ENCODE measurements at places on chromosomes 6 and 20.

- no peak for DNase-seq
Observed at GRCh38 chr6:138235693-138236092, 17.4 kb upstream of the PBOV1 start.

GRCh38 chr6:82362878-82363427 lies 664 bp upstream of the TPBG start:
- peak; percentile 99 for DNase-seq

GRCh38 chr6:13465734-13466133 lies 21.7 kb downstream of the GFOD1 start:
- no peak for DNase-seq

DNA sequence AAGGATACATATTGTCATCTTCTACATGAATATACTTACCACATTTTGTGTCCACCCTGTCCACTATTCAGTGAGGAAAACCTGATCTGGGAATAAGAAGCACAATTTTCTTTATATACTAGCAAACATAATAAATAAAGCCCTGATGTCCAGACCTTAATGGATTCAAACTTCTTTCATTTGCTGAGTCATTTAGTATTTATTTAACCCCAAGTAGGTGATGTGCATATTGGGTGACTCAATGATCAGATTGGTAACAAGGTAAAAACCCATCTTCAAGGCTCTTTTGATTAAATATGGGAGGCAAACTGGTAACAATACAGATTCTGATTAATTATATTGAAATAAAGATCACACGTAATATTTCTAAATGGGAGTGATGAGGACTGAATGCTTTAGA lies 1159.8 kb upstream of the EYS start:
- DNase-seq: no peak

GRCh38 chr6:42693725-42694323 lies 28.6 kb downstream of the PRPH2 start:
- DNase-seq: peak; percentile 10

GRCh38 chr6:123676793-123677192 lies 40.0 kb upstream of the TRDN start:
- no peak for DNase-seq

DNA sequence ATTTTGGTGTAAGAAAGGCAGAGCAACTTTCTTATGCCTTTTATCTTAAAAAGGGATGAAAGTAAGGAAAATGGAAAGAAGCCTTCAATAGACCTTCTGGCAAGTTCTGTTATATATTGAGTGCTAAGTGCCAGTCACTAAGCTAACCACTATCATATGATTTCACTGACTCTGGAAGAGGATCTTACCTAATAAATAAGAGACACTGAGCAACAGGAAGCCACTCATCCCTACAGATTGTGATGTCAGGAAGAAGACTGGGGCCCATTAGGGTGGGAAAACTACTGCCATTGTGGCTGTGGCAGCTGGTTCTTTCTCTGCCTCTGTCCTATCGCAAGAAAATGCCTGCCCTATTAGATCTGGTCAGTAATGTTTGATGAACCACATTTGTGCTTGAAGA lies 89.6 kb downstream of the AIG1 start:
- no peak for DNase-seq

- peak; percentile 45 for DNase-seq
Observed at GRCh38 chr6:24484657-24485323, 4.6 kb downstream of the GPLD1 start.

- no peak for DNase-seq
Observed at GRCh38 chr6:39664173-39664572, 61.0 kb downstream of the KIF6 start.

- DNase-seq: peak; percentile 89
Observed at GRCh38 chr6:26327450-26328264, 37.3 kb upstream of the BTN3A2 start.

- no peak for DNase-seq
Observed at GRCh38 chr6:26254724-26255123, 110.3 kb upstream of the BTN3A2 start.

DNA sequence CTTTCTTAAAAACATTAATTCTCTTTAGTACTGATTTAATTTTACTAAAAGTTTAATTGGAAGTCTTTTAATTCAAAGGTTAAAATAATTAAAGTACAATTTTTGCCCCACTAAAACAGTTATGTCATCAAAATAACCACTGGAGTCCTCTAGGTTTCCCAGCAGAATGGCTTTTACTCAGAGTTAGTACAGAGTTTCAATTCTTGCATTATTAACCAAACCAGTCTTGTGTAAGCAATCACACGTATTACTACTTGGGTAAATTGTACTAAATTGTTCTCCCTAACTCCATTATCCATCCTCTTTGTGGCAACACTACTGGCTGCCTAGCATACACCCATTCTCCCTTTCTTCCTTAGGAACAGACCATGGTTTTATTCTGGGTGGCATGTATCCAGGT lies 36.9 kb downstream of the CDK19 start:
- no peak for DNase-seq

DNA sequence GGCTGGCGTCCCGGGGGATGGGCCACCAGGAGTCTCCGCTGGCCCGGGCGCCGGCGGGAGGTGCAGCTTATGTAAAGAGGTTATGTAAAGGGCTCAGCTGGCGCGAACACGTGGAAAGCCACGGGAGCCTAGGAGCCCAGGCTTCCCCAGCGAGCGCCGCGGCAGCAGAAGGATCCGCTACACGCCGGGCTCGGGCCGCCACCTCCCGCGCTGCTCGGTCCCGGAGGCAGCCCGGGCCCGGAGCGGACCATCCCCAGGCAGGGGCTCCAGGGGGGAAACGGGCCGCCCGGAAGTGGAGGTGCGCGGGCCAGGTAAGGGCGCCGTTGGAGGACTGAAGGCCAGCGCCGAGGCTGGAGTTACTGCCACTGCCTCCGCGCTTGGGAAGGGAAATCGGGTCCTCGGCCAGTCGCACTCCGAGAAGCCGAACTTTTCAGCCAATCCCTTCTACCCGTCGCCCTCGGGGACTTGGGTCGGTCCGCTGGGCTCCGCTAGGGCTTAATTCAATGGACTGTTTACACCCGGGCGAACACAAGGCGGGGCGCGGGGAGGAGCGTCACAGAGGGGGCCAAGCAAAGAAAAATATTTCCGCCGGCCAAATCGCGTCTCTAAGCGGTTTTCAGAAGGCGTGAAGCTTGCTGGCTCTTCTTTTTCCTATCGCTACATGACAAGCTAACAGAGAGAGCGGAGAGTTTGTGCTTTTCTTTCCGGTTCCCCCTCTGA lies 398 bp downstream of the STK35 start:
- DNase-seq: peak; percentile 92

DNA sequence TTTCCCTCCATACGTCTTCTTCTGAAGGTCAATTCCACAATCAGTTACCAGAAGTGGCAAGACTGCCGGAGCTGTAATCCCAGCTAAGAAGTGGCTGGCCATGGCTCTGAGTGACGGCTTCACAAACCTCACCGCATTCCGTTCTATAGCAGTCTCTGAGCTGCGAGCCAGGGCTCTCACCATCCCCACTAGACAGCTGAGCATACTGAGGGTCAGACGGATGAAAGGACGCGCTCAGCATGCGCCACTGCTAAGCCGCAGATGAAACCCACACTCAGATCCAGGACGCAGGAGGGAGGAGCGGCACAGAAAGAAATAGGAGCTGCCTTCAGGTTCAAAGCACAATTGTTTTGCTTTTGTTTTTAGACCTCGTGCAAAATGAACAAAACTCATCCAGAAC lies 97.9 kb downstream of the ANKRD60 start:
- DNase-seq: peak; percentile 20

DNA sequence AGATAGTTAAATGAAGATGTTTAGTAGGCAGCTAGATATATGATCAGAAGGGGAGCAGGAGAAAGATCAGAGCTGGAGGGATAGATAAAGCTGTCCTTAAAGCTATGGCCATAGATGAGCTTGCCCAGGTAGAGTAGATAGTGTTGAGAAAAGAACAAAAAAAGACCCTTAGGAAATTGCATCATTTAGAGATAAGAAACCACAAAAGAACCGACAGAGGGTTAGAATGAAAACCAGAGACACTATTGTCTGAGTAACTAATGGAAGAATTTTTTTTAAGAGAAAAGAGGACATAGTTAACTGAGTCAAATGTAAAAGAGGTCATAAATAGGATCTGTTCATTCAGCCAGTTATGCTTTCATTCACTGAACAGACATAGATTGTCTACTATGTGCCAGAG lies 101.8 kb downstream of the TNFAIP3 start:
- DNase-seq: no peak

DNA sequence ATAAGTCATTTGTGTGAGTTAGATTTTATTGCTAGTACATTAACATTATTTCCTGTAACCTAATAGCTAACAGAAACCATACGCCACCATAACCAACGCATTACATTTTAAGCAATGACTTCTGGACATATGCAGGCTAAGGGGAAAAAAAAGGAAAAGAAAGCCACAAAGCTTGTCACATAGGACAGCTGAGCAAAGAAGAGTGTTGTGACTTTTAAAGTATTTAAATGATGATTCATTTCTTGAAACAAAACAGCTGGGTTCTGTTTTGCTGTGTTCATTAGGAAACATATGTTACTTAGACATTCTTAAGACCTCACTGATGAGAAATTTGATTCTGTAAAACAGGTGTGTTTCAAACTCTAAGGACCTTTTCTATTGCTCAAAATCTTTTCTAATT lies 171.4 kb downstream of the COL9A1 start:
- DNase-seq: peak; percentile 53

DNA sequence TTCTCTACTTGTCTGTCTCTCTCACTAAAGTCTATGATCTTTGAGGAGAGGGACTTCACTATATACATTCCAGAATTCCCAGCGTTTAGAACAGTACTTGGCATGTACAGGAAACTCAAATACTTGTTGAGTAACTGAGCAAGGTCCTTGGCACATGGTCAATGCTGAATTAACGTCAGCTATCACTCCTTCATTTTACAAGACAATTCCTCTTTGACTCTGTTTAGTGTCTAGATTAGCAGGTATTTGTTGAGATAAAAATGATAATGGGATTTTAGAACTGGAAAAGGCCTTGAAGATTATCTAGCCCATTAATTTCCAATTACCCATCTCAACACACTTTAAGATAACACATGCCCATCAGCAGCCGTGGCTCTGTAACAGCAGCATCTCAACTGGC lies 6.6 kb upstream of the GUCA1B start:
- no peak for DNase-seq

DNA sequence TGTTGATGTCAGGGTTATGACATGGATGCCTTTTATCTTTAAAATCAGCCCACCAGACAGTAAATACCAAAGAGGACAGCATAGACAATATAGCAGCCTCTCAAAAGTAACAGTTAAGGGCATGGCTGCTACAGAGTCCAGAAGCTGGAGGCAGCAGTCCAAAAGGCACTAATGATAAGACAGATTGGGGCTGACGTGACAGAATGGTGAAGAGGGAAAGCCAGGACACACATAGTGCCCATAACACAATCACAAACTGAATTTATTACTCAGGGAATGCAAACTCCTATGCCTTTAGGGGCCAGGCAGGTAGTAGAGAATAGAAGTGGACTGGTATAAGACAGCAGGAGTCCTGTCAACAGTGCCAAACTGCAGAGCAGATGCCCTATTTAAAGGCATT lies 40.7 kb downstream of the TP53INP2 start:
- no peak for DNase-seq

DNA sequence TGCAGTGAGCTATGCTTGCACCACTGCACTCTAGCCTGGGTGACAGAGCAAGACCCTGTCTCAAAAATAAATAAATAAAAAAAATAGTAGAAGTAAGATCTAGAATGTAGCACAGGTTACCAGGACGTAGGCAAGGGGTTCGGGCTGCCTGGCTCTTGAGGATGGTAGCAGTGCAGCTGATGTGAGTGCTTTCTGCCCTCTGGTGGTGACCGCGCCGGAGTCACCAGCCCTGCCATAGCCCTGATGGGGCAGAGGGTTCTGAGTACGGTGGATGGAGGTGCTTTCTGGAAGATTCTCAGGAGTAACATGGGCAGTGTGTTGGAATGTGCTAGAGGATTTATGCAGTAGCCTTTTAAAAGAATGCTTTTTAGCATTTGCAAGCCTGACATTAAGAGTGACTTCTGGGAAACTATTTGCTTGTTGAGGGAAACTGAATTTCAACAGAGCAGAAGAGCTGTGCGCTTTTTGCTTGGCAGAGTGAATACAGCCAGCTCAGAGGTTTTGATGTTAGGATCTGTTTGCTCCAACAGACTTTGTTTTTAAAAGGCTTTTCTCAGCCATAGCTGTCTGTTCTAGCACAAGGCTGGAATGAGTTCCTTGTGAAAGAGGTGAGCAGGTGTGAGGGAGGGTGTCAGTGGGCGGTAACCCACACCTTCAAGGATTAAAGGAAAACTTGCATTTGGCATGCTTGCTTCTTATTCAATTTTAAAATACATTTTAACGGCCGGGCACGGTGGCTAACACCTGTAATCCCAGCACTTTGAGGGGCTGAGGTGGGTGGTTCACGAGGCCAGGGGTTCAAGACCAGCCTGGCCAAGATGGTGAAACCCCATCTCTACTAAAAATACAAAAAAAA lies 65.9 kb downstream of the PTPN1 start:
- DNase-seq: peak; percentile 51

- no peak for DNase-seq
Observed at GRCh38 chr6:32177183-32177787, 920 bp upstream of the RNF5 start.

GRCh38 chr6:167956983-167957492 lies 40.4 kb upstream of the KIF25 start:
- no peak for DNase-seq

DNA sequence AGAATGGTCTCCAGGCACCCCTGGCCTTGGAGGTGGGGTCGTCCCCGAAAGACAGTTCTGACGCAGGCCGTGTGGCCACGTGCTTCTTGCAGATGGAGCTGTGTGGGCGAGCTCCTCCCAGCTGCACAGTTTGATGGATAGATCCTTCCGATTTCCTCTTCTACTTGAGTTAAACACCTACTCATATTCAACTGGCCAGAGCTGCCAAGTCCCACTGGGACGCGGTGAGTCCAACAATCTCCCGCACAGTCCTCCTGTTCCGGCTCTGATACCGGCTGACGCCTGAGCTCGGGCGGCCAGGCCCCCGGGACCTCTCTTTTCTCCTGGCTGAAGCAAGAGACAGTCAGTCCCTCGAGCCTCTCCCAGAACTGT lies 57.9 kb upstream of the DACT2 start:
- no peak for DNase-seq

- no peak for DNase-seq
Observed at GRCh38 chr6:91480402-91480801, 893.5 kb upstream of the MAP3K7 start.

GRCh38 chr6:10441655-10442009 lies 26.8 kb upstream of the TFAP2A start:
- DNase-seq: no peak

GRCh38 chr20:12815778-12816408 lies 192.9 kb upstream of the SPTLC3 start:
- no peak for DNase-seq

Data from fibroblast of upper back skin (primary cell).